Hindlimb muscle (tissue), 1 donor: ENCODE measurements at places on chromosomes 16 and 17. TPM values are rescaled to one million over a fixed set of nuclear protein-coding genes. Genes with fewer than 3 reads are reported as not detected.

The RDM1 gene
- 0.67 TPM for polyA plus RNA-seq

The ICAM2 gene
- 28.6 TPM for polyA plus RNA-seq

DNA sequence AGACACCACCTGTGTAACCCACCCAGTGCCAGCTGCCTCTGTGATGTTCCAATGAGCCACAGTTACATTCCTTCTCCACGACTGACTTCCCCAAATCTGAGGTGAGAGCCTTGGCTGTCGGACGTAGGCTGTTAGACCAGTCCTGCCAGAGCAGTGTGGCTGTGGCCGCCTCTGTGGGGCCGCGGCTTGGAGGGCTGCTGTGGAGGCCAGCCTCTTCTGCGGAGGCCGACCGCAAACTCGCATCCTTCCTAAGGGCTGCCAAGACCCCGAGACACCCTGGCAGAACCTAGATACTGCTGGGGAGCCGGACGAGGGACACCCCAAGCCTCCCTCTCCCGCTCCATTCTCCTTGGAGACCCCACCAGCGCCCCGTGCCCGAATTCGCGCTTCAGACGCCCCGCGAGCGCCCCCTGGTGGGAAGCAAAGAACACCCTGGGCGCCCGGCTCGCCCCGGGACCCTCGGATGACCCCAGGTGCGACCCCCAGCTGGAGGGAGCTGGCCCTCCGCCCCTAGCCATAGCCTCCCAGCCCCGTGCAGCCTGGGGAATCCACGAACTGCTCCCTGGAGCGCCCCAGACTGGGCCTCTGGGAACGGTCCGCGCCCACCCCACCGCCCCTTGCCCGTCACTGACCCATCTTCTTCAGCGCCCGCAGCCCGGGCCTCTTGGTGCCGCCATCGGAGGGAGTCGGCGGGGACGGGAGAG is 547 bp downstream of the PLCD3 start:
- DNase-seq = no peak

DNA sequence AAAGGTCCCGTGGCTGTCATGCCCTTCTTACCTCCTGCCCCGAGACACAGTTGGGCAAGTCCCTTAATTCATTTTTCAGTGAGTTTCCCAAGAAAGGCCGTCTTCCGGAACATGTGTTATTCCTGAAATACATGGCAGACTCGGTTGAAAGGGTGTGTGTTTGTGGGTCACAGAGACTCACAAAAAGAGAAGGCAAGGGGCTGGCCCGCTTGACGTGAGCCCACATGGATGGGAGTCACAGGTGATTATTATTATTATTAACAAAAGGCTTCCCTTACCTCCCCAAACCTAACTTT is 34.1 kb upstream of the CCR7 start:
- no peak for DNase-seq

DNA sequence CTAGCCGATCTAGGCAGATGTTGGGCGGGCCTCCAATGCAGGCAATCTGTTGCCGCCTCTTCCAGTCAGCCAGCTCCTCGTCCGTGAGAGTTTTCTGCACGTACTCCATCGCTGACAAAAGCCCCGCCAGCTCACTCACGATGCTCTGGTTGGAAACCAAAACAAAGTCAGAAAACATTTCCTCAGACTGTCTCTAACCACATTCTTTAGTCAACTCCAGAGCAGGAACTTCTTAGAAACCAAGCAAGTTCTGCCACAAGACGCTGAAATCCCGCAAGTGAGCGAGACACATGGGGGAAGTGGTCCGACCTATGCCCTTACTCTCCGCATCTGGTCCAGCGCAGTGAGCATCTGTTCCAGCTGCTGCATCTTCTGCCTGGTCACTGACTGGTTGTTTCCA is 49.1 kb downstream of the STAT5A start:
- DNase-seq = no peak

The TP53TG3D gene
- not detected for polyA plus RNA-seq

DNA sequence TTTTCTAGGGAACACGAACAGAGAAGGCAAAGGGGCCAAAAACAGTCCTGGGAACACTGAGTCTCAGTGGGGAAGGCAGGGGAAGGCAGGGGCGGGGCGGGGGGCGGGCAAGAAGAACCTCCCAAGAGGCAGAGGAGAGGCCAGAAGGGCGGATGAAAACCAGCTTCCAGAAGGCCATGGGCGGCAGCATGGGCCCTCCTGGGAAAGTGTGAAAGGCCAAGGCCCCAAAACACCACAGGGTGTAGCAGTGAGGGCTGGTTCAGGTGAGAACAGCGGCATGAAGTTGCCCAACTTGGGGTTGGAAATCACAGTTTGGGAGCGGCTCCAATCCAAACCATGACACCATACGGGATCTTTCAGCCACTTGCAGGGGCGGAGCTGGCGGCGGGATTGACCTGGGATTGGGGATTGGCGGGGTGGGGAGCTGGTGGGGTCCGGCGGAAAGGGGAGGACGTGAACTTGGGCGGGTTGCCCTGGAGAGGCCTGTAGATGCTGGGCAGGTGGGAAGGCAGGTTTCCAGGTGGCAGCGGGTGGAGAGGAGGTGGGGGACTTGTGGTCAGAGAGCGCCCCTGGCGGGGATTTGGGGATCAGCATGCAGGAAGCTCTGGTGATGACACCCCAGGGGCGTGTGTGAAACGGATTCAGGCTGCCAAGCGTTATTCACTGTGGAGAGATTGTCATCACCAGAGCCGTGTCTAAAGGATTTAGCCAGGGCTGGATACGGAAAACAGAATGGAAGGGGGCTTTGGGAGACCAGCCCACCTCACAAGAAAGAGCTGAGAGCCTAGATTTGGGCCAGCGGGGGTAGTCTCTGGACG is 80.9 kb downstream of the ARHGAP23 start:
- peak; percentile 73 for DNase-seq

DNA sequence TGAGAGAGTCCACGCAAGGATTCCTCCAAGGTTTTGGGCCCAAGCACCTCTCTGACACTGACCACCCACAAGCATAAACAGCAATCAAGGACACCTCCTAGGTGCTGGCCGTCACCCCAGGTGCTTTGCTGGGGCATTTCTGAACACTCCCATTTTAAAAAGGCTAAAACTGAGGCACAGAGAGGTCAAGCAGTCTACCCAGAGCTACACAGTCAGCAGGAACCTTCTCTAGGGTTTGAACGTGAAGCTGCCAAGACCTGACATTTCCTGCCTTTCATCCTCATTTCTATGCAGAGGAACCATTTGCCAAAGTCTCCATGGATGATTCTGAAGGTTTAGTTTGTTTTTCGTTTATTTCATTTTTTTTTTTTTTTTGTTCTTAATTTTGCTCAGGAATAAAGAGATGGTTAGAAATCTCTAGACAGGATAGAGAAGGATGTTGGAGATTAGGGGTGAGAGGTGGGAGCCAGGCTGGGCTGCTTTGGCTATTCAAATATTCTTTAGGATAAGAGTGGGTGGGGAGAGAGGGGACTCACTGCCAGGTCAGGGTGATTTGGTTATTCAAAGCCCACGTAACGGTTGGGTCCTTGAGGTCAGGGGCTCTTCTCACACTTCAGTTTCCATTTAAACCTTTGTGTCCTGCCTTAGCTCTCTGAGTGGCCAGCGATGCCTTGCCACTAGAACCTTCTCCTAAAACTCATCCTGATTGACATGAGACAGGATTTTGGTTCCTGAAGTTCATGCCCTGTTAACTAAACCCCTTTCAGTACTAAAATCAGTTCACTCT is 6.2 kb downstream of the PLCG2 start:
- DNase-seq = no peak

- peak; percentile 60 for DNase-seq
These were observed 3.0 kb upstream of the CHD3 start for GRCh38 chr17:7885367-7886226.

DNA sequence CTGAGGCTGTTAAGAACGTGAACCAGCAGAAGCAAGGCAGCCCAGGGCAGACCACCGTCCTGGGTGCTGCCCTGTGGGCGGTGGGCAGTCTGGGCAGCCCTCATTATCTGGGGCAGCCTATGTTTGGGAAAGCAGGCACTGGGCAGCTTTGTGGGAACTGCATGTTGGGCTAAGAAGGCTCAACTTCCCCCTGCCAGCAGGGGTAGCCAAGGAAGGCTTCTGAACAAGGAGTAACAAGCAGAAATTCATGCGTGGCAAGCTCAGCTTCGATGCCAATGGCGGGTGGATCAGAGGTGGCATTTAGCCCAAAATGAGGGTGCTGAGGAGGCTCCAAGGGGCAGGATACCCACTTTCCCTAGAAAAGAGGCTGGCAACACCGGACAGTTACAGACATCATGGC is 42.7 kb upstream of the METRNL start:
- DNase-seq = no peak
